ENCODE measurements at places on chromosomes 5 and 9. TPM values are rescaled to one million over a fixed set of nuclear protein-coding genes. Genes with fewer than 3 reads are reported as not detected.

GRCh38 chr5:35015063-35015462 is 32.7 kb downstream of the AGXT2 start:
- no peak for DNase-seq

GRCh38 chr5:135990528-135991255 is 35.9 kb upstream of the LECT2 start:
- DNase-seq: no peak

DNA sequence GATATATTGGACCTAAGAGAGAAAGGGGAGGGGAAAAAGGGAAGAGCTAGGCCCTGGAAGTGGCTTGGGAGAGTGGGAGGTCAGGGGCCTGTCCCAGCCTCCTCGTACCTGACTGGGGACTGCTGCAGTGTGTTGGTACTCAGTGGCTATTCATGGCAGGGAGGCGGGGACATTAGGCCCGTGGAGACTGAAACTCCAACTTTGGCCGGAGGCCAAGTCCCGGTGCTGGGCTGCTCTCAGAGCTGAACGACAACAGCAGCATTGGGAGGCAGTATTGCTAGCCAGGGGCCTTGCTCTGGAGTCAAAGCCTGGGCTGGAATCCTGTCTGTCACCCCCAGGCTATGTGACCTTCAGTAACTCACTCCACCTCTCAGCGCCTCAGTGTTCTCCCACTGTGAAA is 37.8 kb downstream of the NEURL1B start:
- DNase-seq: no peak

The FOXD4 gene
- 0.22 TPM for total RNA-seq

The SLC6A3 gene
- total RNA-seq: not detected

DNA sequence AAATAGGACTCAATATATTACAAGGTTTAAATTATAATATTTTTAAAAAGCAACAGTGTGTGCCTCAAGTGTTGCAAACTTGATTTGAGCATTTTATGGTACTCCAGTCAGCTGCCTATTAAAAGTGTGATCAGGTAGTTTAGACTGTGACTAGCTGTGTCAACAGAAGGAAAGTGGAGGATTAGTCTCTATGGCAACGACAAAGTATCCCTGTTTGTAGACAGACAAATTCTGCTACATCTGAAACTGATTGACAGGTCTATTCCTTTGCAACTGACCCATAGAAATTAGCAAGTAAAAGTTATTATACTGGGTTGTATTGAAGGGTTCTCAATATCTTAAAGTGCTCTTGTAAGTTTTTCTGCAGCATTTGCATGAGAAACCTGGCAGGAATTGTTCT is 249.8 kb upstream of the ARRDC3 start:
- DNase-seq: no peak
